ENCODE measurements at places on chromosomes 2 and 18. TPM values are rescaled to one million over a fixed set of nuclear protein-coding genes. Genes with fewer than 3 reads are reported as not detected.
A peak's percentile ranks its signal among the peaks of the same experiment; 100 is the strongest.

GREB1 gene
- total RNA-seq: not detected

ASPRV1 gene
- under 0.01 TPM for total RNA-seq

CNGA3 gene
- total RNA-seq: 0.51 TPM

CCNT2 gene
- 15.0 TPM for total RNA-seq

CCDC121 gene
- total RNA-seq: 3.4 TPM

TYMS gene
- total RNA-seq: 16.8 TPM

HOXD13 gene
- total RNA-seq: 3.8 TPM

IL18RAP gene
- total RNA-seq: not detected

ARHGEF33 gene
- total RNA-seq: 0.54 TPM

- no peak overlapping the region for H3K4me3 ChIP-seq
- H3K27ac ChIP-seq: no peak overlapping the region
- H3K4me1 ChIP-seq: peaks cover under 1% of the 10 kb centered on the region
- no peaks in the 10 kb centered on the region for H3K27me3 ChIP-seq
- DNase-seq: no peak
Observed at GRCh38 chr2:40273734-40274182, 178.1 kb downstream of the SLC8A1 start.

- H3K27me3 ChIP-seq: no peaks in the 10 kb centered on the region
- H3K27ac ChIP-seq: peak overlapping the region; percentile 49
- H3K4me1 ChIP-seq: peaks cover 20% of the 10 kb centered on the region
- peaks cover 6% of the 10 kb centered on the region for H3K36me3 ChIP-seq
Observed at GRCh38 chr2:200455958-200456421, 53.9 kb downstream of the KCTD18 start.

DNA sequence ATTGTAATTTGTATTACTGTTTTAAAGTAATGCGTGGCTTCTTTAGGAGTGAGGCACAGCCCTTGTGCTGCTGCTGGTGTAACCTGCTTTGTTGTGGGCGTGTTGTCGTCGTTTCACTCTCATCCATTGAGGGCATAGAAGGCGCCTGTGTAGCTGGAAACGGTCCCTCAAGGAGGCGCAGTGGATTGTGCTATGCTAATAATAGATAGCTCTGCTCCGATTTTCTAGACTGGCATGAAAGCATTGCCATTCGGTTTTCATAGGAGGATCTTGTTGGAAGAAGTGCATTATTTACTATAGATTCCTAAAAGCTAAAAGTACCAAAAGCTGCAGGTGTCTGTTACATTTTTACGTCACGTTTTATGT lies 17.9 kb downstream of the RAB12 start:
- H3K36me3 ChIP-seq: peaks cover 6% of the 10 kb centered on the region
- no peak overlapping the region for H3K27ac ChIP-seq
- no peak for DNase-seq
- no peaks in the 10 kb centered on the region for H3K27me3 ChIP-seq

DNA sequence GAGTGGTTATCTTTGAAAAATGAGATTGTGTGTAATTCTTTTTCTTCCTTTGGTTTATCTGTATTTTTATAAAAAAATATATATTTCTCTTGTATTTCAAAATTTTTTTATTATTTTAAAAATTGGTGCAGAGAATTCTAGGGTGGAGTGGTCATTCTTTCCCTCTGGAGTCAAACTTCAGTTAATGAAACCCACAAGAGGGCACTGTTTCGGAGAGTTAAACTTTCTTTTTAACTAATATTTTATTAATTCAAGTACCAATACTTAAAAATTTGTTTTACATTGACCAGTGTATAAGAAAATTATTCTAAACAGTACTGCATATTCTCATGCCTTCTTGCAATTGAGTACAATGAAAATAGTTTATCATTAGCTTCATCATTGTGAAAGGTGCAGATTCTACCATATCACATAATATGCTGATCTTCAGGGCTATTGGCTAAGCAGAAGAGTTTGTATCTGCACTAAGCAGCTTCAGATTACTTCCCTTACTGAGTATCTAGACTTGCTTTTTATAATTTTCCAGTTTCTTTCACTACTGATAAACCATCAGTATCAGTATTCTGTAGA lies 50.1 kb downstream of the HS1BP3 start:
- H3K27me3 ChIP-seq: no peaks in the 10 kb centered on the region
- H3K27ac ChIP-seq: no peak overlapping the region
- peaks cover 11% of the 10 kb centered on the region for H3K4me1 ChIP-seq
- no peak overlapping the region for H3K4me3 ChIP-seq
- no peaks in the 10 kb centered on the region for H3K36me3 ChIP-seq
- DNase-seq: peak; percentile 58

GRCh38 chr2:18482666-18483065 lies 77.8 kb downstream of the RDH14 start:
- no peak overlapping the region for H3K4me3 ChIP-seq
- no peaks in the 10 kb centered on the region for H3K36me3 ChIP-seq
- peaks cover 9% of the 10 kb centered on the region for H3K4me1 ChIP-seq
- DNase-seq: no peak

DNA sequence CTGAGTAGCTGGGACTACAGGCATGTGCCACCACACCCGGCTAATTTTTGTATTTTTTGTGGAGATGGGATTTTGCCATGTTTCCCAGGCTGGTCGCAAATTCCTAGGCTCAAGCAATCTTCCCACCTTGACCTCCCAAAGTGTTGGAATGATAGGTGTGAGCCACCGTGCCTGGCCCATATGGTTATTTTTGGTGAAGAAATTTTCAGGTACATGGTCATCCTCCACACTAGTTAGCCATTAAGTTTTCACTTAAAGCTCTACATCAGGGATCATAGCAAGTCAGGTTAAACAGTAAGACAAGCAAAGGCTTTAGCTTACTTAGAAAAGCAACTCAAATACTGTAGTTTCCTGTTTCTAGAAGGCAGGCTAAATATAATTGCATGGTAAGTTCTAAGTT lies 104.3 kb upstream of the GRB14 start:
- peaks cover 22% of the 10 kb centered on the region for H3K4me1 ChIP-seq
- no peaks in the 10 kb centered on the region for H3K36me3 ChIP-seq
- no peak overlapping the region for H3K27ac ChIP-seq
- DNase-seq: no peak
- H3K27me3 ChIP-seq: no peaks in the 10 kb centered on the region

- H3K36me3 ChIP-seq: no peaks in the 10 kb centered on the region
- H3K27ac ChIP-seq: no peak overlapping the region
- DNase-seq: peak; percentile 40
- H3K27me3 ChIP-seq: no peaks in the 10 kb centered on the region
- H3K4me3 ChIP-seq: no peak overlapping the region
Observed at GRCh38 chr2:171402906-171403580, 30.7 kb downstream of the METTL8 start.

DNA sequence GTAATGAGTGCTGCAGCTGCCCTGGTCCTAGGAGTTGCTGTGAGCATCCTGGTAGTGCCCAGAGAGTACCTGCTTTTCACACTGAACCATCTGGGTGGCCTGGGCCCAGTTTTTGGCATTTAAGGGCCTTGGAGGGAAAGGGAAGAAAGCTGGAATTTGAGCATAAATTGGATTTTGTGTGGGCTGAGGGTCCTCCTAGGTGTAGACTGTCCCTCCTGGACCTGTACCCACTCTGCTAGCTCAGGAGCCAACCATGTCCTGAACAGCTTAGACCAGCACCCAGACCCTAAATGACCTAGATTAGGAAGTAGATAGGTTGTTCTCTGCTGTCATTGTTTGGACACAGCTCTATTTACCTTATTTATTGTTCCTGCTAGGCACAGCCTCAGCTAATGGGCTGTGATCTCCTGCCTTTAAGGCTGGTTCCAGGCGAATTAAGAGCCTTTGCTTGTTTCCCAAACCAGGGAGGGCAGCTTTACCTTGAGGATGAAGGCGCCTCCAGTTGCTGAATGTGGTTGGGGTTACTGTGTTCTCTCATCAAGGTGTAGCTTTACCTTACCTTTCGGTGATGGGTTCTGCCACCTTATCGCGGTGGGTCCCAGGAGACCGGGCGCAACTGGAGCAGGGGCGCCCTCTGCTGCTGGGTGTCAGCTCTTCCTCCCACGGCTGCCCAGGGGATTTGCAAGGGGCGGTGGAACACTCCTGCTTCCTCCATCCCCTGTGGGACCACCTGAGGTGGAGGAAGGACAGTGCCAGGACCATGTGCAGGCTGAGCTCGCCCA lies 34.4 kb downstream of the ITGA6 start:
- peaks cover 23% of the 10 kb centered on the region for H3K4me1 ChIP-seq
- H3K27me3 ChIP-seq: no peaks in the 10 kb centered on the region
- H3K27ac ChIP-seq: no peak overlapping the region

- no peak overlapping the region for H3K4me3 ChIP-seq
- H3K27me3 ChIP-seq: no peaks in the 10 kb centered on the region
- peaks cover 72% of the 10 kb centered on the region for H3K36me3 ChIP-seq
- peak; percentile 24 for DNase-seq
- H3K27ac ChIP-seq: peak overlapping the region; percentile 95
Observed at GRCh38 chr2:150470435-150470834, 17.0 kb downstream of the RND3 start.

- no peaks in the 10 kb centered on the region for H3K27me3 ChIP-seq
- no peaks in the 10 kb centered on the region for H3K36me3 ChIP-seq
- no peak overlapping the region for H3K27ac ChIP-seq
- H3K4me1 ChIP-seq: no peaks in the 10 kb centered on the region
- H3K4me3 ChIP-seq: no peak overlapping the region
Observed at GRCh38 chr2:221822416-221822815, 250.3 kb upstream of the EPHA4 start.

- H3K27me3 ChIP-seq: no peaks in the 10 kb centered on the region
- peaks cover 99% of the 10 kb centered on the region for H3K36me3 ChIP-seq
- DNase-seq: peak; percentile 63
- H3K4me3 ChIP-seq: no peak overlapping the region
- peak overlapping the region; percentile 68 for H3K27ac ChIP-seq
Observed at GRCh38 chr2:215407590-215408264, 28.1 kb downstream of the FN1 start.

DNA sequence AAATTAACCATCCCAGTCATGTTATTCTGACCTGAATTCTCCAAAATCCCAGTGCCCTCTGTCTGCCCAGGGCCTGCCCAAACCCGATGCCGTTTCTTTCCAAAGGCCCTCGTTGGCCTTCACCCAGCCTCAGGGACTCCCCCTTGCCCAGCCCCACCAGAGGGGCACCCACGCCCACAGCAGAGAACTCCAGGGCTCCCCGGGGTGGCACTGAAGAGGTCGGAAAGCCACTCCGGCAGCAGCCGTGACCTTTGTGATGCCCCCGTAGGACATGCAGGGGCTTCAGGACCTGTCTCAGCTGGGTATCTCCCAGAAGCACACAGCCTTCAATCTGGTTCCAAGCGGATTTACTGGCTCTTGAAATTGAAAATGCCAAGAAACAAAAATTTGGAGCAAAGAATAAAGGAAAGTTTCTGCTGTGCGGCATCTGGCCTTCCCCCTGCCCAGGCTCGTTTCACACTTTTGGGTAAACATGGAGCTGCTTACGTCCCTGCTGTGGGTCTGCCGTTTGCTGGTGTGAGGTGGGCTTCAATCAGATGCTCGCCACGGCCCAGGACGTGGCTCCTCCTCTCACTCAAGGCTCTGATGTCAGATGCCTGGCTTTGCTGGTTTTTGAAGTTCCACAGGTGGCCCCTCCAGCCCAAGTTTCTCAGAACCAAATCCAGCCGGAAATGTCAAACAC lies 101.3 kb downstream of the TPO start:
- H3K4me3 ChIP-seq: no peak overlapping the region
- H3K27me3 ChIP-seq: peaks cover 8% of the 10 kb centered on the region
- no peak for DNase-seq
- no peaks in the 10 kb centered on the region for H3K4me1 ChIP-seq
- H3K36me3 ChIP-seq: no peaks in the 10 kb centered on the region

- H3K36me3 ChIP-seq: no peaks in the 10 kb centered on the region
- no peak for DNase-seq
- no peak overlapping the region for H3K27ac ChIP-seq
- no peaks in the 10 kb centered on the region for H3K27me3 ChIP-seq
Observed at GRCh38 chr2:23584054-23584745, 199.2 kb downstream of the KLHL29 start.

DNA sequence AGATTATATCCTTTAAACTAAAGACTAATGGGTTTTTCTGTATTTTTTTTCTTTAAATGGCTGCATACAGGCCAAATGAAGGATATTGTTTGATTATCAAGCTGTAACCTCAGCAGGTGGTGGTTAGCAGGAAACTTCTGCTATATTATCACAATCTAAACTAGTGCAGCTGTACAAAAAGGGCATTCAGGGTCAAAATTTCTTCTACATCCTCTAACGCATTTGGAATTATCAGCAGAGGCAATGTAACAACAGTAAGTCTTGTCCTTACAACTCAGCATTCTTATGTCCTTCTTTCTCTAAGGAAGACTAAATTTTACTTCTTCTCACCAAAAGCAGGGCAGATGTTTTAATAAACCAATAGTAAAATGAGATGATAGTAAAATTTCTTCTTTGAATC lies 135.8 kb upstream of the FN1 start:
- no peak overlapping the region for H3K4me3 ChIP-seq
- H3K27ac ChIP-seq: no peak overlapping the region
- H3K27me3 ChIP-seq: no peaks in the 10 kb centered on the region

GRCh38 chr2:1975060-1975459 lies 230.7 kb upstream of the PXDN start:
- H3K4me3 ChIP-seq: no peak overlapping the region
- no peak overlapping the region for H3K27ac ChIP-seq
- DNase-seq: no peak

- peaks cover 26% of the 10 kb centered on the region for H3K4me1 ChIP-seq
- H3K27me3 ChIP-seq: no peaks in the 10 kb centered on the region
Observed at GRCh38 chr2:71336802-71337201, 5.2 kb downstream of the ZNF638 start.

DNA sequence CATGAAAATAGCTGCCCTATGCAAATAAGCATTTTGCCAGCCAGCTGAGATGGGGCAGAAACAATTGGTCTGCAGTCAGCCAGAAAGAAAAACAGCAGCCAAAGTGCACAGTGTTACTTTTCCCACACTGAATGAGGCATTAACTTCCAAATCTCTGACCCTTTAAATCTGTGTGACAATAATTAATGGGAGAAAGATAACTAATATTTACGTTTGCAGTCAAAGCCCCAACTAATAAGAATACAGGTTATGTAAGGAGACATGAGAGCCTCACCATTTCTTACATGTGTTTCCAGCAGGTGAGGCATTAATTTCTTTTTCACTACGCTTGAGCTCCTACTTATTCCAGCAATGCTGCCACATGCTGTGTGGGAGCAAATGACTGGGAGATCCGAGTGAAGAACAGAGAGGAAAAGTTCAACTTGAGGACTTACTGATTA lies 339.0 kb downstream of the SATB2 start:
- no peak overlapping the region for H3K4me3 ChIP-seq
- no peaks in the 10 kb centered on the region for H3K27me3 ChIP-seq
- H3K27ac ChIP-seq: no peak overlapping the region
- DNase-seq: no peak
- no peaks in the 10 kb centered on the region for H3K4me1 ChIP-seq

DNA sequence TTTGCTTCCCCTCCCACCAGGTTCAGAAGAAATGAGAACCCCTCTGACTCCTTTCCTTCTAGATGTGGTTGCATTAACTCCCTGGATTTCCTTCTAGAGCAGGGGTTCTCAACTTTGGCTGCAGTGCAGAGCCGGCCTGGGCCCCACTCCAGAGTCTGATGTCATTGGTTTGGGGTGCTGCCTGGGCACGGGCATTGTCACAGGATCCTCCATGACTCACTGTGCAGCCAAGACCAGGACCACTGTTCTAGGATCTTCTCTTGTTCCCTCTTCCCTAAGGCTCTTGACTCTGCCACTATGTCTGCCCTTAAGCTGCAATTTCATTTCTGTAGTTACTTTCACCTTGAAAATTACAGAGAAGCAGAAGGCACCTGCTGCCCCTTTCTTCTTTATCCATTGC lies 31.8 kb downstream of the TBC1D8 start:
- H3K27ac ChIP-seq: no peak overlapping the region
- H3K27me3 ChIP-seq: no peaks in the 10 kb centered on the region
- no peak overlapping the region for H3K4me3 ChIP-seq
- H3K36me3 ChIP-seq: no peaks in the 10 kb centered on the region
- H3K4me1 ChIP-seq: peaks cover 31% of the 10 kb centered on the region
- DNase-seq: peak; percentile 77

- no peak overlapping the region for H3K4me3 ChIP-seq
- H3K27me3 ChIP-seq: no peaks in the 10 kb centered on the region
Observed at GRCh38 chr2:212958133-212958532, 193.3 kb downstream of the IKZF2 start.

All from GM23248 (cell line).